Astrocyte (in vitro differentiated cells and primary cell): ENCODE measurements at places on chromosomes 2 and 18. TPM values are rescaled to one million over a fixed set of nuclear protein-coding genes. Genes with fewer than 3 reads are reported as not detected.

Gene TEX44
- total RNA-seq: not detected in 2 replicates

Gene STPG4
- total RNA-seq: 0.55 and 0.64 TPM in 2 replicates

Gene YES1
- total RNA-seq: 63.0 and 68.2 TPM in 2 replicates

Gene NDUFS1
- 97.2 and 100 TPM in 2 replicates for total RNA-seq

Gene IER3IP1
- 15.2 and 15.8 TPM in 2 replicates for total RNA-seq

DNA sequence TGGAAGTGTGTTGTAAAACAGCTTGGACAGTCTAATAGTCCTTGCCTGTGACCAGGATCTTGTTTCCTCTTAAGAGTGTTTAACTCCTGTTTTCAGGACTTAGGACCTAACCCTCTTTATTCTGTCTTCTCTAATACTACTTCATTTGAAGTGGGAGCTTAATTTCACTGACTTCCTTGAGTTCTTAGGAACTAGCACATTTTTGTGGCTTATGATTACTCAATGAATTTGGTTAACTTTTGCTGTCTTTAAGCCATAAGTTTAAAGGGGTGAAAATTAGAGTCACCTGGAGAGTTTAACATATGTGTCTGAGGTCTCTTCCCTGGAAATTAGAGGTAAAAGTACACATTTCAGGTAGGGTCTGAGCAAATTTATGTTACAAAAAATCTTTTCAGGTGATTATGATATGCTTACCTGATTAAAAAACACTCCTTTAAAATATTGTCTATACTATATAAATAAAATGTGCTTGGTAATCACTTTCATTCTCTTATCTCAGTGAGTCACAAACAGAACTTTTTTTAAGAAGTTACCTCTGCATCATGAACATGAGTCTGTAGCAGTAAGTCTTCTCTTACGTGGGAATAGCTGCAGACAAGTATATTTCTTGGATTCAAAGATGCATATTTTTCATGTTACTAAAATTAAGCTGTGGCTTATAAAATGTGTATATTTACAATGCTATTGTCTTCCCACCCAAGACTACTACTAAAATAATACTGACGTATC is 52.7 kb downstream of the ATP9B start:
- H3K4me1 ChIP-seq: no peaks in the 10 kb centered on the region
- no peak overlapping the region for H3K4me3 ChIP-seq
- H3K36me3 ChIP-seq: no peaks in the 10 kb centered on the region
- no peak overlapping the region for H3K27ac ChIP-seq
- no peaks in the 10 kb centered on the region for H3K27me3 ChIP-seq
- peak; percentile 79 for DNase-seq

- peaks cover 8% of the 10 kb centered on the region for H3K4me1 ChIP-seq
- H3K27ac ChIP-seq: no peak overlapping the region
- DNase-seq: no peak
- H3K27me3 ChIP-seq: no peaks in the 10 kb centered on the region
- no peak overlapping the region for H3K4me3 ChIP-seq
These were observed 82.9 kb downstream of the GRB14 start for GRCh38 chr2:164538240-164538866.

DNA sequence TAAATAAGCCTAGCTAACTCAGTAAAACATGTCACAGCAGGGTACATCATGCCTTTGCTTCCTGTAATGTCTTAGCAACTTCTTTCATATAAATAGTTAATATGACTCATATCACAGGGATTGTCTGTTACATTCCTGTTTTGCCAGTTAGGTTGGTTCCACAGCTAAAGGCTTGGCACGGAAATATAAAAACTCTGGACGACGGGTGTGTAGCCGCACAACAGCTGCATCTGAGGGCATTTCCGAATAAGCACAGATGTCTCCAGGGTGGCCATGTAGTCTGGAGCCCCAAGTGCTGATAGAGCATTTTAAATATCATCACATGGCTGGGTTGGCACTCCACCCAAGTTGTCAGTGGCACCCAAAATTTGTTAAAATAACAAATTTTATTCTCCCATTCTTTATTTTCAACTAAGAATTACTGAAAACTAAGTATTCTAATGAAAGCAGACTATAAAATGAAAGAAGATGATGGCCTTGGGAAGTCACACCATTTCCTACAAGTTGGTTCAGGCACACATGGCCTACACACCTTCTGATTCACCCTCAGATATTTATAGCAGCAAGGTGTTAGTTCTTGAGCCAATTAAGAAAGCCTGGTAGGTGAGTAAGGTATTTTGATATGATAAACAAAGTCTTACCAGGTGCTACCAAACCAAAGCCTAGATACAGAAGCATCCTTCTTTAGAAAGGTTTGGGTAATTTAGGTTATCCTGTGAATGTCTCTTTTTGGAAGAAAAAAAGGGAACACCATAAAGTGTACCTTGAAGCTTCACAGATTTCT is 61.8 kb upstream of the STK17B start:
- H3K4me3 ChIP-seq: no peak overlapping the region
- H3K27ac ChIP-seq: peak overlapping the region; percentile 64
- peak; percentile 84 for DNase-seq

DNA sequence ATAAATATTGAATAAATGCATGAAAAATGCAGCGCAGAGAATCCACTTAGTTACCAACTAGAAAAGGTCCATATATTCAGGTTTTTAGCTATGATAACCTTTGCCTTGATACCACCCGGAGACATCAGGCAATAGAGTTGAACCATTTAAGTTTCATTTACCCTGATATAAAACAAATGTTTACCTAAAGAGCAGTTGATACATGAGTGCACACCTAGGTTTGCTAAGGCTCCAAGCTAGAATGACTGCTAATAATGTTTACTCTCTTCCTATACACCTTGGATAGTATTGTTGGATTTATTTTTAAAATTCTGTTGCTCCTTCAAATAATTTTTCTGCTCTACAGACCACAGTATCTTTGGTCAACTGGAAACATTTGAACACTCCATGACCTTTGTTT is 1463.6 kb downstream of the LRP1B start:
- H3K36me3 ChIP-seq: no peaks in the 10 kb centered on the region
- no peaks in the 10 kb centered on the region for H3K27me3 ChIP-seq
- DNase-seq: no peak
- H3K4me3 ChIP-seq: no peak overlapping the region

DNA sequence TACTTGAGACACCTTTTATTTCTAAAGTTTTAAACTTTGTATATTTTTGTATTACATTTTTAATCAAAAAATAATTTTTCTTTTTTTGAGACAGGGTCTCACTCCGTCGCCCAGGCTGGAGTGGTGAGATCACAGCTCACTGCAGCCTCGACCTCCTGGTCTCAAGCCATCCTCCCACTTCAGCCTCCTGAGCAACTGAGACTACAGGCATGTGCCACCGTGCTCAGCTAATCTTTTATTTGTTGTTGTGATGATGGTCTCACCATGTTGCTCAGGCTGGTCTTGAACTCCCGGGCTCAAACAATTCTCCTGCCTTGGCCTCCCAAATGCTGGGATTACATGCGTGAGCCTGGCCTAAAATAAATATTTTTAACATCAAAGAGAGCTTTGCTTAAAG is 218.7 kb upstream of the SH3BP4 start:
- H3K27ac ChIP-seq: no peak overlapping the region
- H3K27me3 ChIP-seq: no peaks in the 10 kb centered on the region
- no peak overlapping the region for H3K4me3 ChIP-seq

DNA sequence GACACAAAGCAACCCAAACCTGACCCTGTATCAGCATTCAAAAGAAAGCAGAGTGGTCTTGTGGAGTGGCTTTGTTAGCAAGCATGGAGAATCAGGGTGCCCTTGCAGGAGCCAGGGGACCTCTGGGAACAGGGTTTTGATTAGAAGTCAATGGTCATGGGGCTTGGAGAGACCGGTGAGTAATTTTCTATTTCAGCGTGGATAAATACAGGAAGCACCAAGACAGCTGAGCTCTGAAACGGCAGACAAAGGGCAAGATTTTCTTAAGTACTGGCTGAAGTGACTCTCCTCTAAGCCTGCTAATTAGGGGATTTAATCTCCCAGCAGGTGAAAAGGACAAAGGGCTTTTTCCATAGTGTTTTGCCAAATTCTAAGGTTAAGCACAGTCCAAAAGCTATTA is 78.0 kb upstream of the GAREM1 start:
- DNase-seq: no peak
- no peaks in the 10 kb centered on the region for H3K36me3 ChIP-seq
- H3K4me1 ChIP-seq: no peaks in the 10 kb centered on the region
- no peak overlapping the region for H3K27ac ChIP-seq
- peaks cover 2% of the 10 kb centered on the region for H3K27me3 ChIP-seq
- H3K4me3 ChIP-seq: no peak overlapping the region

- H3K36me3 ChIP-seq: no peaks in the 10 kb centered on the region
- H3K27me3 ChIP-seq: no peaks in the 10 kb centered on the region
- peaks cover 7% of the 10 kb centered on the region for H3K4me1 ChIP-seq
- no peak overlapping the region for H3K4me3 ChIP-seq
- DNase-seq: peak; percentile 94
- H3K27ac ChIP-seq: peak overlapping the region; percentile 22
These were observed 93.6 kb downstream of the RAPGEF4 start for GRCh38 chr2:172829229-172829628.

GRCh38 chr2:42187886-42188285 is 18.7 kb downstream of the EML4 start:
- DNase-seq: no peak
- no peaks in the 10 kb centered on the region for H3K36me3 ChIP-seq
- no peak overlapping the region for H3K4me3 ChIP-seq
- H3K4me1 ChIP-seq: no peaks in the 10 kb centered on the region
- H3K27me3 ChIP-seq: no peaks in the 10 kb centered on the region

- no peak for DNase-seq
- H3K4me3 ChIP-seq: no peak overlapping the region
- no peaks in the 10 kb centered on the region for H3K27me3 ChIP-seq
- H3K36me3 ChIP-seq: no peaks in the 10 kb centered on the region
- H3K27ac ChIP-seq: no peak overlapping the region
- H3K4me1 ChIP-seq: no peaks in the 10 kb centered on the region
These were observed 65.6 kb downstream of the MYCN start for GRCh38 chr2:16005816-16006536.

DNA sequence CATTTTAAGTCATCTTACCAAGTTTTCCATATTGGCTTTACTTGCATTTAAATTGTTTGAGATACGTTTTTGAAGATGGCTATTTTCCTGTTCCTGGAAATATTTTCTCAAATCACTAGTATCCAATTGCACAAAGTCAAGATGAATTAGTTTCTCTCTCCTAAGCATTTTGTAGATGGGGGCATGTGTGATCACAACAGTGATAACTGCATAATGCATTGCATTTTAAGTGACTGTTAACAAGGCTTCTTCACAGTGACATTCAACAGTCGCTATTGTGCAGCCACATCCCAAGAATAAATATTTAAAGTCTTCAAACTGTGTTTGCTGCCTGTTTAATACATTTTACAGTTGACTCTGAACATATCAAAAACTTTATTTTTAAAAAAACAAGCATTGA is 694.2 kb upstream of the CDH7 start:
- no peaks in the 10 kb centered on the region for H3K36me3 ChIP-seq
- no peak overlapping the region for H3K27ac ChIP-seq
- DNase-seq: no peak
- no peaks in the 10 kb centered on the region for H3K27me3 ChIP-seq
- H3K4me3 ChIP-seq: no peak overlapping the region
- no peaks in the 10 kb centered on the region for H3K4me1 ChIP-seq

DNA sequence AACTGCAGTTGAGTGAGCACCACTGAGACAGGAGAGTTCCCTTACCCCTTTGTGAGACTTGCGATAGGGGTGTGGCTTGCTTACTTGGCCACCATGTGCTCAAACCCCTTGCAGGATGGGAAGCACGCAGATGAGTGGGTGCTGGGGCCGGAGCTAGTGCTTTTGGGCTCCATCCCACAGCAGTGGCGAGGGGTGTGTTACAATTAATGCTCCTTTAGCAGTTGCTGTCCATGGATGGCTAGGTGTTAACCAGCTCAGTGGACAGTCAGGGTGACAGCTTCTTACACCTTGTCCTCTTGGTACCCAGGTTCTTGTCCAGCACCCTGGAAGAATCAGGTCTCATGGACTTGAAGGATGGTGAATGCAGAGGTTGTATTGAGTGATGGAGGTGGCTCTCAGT is 103.9 kb downstream of the SH3RF3 start:
- H3K4me1 ChIP-seq: peaks cover 6% of the 10 kb centered on the region
- H3K27me3 ChIP-seq: peaks cover 6% of the 10 kb centered on the region
- H3K4me3 ChIP-seq: no peak overlapping the region
- no peaks in the 10 kb centered on the region for H3K36me3 ChIP-seq
- no peak overlapping the region for H3K27ac ChIP-seq

DNA sequence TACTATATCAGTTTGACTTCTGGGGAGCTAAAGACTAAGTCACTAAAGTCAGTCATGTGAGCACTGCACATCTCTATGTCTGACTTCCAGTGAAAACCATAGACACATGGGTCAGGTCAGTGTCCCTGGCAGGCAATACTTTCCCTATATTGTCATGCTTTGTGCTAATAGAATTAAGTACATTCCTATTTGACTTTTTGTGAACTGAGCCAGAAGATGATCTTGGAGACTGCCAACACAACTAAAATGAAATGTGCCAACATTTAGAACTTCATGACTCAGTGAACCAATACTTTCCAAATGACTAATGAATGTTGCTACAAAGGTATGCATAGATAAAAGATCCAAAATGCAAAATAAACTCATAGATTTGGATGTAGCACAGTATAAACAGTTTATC is 820.8 kb upstream of the FAM98A start:
- peak; percentile 13 for DNase-seq
- H3K27ac ChIP-seq: no peak overlapping the region
- no peak overlapping the region for H3K4me3 ChIP-seq
- H3K36me3 ChIP-seq: no peaks in the 10 kb centered on the region
- H3K4me1 ChIP-seq: no peaks in the 10 kb centered on the region
- no peaks in the 10 kb centered on the region for H3K27me3 ChIP-seq

GRCh38 chr2:17592731-17593409 is 52.4 kb downstream of the VSNL1 start:
- H3K4me3 ChIP-seq: no peak overlapping the region
- H3K27ac ChIP-seq: no peak overlapping the region
- no peak for DNase-seq

GRCh38 chr18:46439037-46439436 is 218.0 kb downstream of the LOXHD1 start:
- no peak for DNase-seq
- no peaks in the 10 kb centered on the region for H3K36me3 ChIP-seq
- no peak overlapping the region for H3K4me3 ChIP-seq
- no peaks in the 10 kb centered on the region for H3K27me3 ChIP-seq
- no peaks in the 10 kb centered on the region for H3K4me1 ChIP-seq
